Muscle of arm (tissue), 14 donors: ENCODE measurements at places on chromosomes 7 and 10.

DNA sequence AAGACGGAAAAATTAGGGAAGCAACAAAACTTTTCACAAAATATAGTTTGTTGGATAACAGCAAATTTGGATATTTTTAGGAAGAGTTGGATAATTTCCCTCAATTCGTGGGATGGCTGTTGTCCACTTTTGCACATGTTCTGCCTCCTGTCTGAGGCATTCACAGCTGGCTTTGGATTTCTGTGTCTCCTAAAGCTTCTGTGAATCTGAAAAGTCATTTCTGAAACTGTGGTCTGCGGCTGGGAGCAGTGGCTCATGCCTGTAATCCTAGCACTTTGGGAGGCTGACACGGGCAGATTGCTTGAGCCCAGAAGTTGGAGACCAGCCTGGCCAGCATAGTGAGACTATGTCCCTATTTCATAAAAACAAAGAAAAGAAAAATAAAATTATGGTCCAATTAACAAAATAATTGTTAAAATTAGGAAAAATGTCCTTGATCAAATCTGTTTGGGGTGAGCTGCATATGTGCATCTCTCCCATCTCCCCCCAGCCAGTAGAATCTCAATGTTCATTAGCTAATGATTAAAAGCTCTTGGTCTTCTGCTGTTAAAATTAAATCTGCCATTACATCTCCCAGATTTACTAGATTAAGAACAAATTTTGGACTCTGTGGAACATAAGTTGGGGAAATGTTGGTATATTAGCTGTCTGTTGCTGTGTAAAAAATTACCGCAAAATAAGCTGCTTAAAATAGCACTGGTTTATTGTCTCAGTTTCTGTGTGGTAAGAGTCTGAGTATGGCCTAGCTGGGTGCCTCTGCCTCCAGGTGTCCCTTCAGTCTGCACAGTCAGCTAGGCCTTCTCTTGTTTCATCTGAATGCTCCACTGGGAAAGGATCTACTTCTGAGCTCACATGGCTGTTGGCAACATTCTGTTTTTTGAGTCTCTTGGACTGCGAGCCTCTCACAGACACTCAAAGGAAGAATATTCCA is 332.0 kb upstream of the FZD1 start:
- peak; percentile 54 for DNase-seq

GRCh38 chr7:131328377-131329175 is 900 bp downstream of the MKLN1 start:
- DNase-seq: no peak

DNA sequence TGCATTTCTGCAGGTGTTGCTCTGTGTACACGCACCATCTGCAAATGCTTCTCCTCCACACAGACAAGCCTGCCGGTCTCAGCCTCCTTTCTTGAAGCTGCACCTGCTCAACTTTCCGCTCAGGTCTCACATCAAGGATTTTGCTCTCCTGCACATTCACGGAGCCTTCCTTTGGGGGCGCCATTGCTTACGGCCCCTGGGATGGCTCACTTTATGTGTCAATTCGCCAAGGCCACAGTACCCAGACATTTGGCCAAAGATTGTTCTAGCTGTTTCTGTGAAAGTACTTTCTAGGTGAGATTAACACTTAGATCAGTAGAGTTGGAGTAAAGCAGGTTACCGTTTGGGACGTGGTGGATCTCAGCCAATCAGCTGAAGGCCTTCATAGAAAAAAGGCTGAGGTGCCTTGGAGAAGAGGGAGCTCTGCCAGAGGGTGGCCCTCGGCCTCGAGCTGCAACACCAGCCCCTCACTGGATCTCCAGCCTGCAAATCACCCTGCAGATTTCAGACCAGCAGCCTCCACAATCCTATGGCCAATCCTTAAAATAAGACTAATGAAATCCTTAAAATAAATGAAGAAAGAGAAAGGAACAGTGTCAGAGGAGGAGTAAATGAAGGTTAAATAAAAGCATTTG is 39.9 kb upstream of the PPP2R2D start:
- no peak for DNase-seq

DNA sequence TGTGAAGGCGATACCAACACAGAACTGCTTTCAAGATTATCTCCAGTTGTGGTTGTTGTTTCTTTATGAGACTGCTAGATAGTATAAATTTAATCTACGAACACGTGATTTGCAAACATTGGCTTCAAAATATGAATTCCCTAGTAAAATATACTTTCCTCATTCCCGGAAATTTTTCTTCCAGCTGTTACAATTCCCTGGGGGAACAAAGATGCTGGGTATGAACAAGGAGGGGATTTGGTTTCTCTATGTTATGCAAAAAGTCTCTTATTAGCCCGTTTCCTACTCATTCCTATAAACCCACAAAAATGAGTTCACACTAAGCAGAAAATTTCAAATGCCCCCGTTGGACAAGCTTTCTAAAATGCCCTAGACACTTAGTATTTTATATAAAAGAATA is 928.3 kb downstream of the CNTNAP2 start:
- no peak for DNase-seq

DNA sequence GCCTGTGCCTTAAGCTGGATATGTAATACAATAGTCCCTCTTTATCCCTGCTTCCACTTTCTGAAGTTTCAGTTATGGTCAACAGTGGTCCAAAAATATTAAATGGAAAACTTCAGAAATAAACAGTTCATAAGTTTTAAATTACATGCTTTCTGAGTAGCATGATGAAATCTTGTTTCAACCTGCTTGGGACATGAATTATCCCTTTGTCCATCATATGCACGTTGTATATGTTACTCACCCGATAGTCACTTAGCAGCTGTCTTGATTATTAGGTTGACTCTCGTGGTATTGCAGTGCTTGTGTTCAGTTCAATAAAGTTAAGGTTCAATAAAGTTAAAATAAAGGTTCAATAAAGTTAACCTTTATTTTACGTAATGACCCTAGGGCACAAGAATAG is 25.5 kb downstream of the C1GALT1 start:
- DNase-seq: no peak

DNA sequence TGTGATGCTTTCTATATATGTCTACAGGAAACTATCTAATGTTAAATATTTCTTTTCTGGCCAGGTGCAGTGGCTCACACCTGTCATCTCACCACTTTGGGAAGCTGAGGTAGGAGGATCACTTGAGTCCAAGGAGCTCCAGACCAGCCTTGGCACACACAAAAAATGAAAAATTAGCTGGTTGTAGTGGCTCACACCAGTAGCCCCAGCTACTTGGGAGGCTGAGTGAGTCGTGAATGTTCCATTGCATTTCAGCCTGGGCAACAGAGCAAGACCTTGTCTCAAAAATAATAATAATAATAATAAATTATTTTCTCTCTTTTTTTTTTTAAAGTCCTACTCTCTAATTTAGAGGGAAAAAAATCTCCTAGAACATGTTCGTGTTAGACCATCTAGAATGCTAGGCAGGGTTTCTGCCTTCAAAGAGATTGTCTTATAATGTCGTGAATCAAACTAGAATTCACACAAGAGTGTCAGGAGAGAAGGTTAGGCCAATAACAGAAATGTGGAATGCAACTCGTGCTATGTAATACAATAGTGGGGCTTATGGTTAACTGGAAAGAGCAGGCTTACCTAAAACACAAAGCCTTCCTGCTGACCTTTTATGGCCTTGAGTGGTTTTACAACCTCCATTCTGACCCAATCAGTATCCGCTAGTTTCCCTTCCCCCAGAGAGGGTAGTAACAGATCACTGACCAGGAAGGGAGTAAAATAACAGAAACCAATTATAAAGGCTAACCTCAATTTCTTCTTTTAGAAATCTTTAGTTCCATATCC is 46.3 kb downstream of the MYOF start:
- peak; percentile 48 for DNase-seq

DNA sequence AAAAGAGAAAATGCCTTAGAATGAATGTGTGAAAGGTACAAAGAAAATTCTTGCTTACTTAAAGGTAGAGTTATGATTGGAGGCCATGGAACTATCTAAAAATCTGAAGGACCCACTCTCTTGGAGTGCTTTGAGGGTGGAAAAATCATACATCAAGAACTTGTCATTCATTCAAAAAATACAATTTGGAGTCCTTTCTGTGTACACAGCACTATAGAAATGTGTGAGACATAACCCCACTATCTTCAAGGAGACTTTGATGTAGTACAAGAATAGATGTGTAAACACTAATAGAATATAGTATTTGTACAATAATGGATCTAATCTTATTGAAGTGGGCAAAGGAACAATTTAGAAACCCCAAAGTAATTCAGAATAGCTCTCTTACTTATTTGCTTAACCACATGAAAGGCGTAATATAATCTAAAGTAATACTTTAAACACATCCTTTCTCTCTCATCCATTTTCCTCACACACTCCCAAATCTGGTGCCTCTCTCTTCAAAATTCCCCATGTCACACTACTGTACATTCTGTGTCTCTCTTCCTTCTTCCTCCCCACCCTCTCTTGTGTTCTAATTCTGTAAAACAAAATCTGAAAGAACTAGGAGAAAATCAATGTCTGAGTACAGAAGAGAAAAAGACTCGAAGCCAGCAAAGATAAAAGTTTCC is 166.7 kb downstream of the DNAJB9 start:
- no peak for DNase-seq

- DNase-seq: no peak
These were observed 74.5 kb downstream of the DGKI start for GRCh38 chr7:137772316-137772715.

- DNase-seq: peak; percentile 20
These were observed 33.5 kb upstream of the SFTPD start for GRCh38 chr10:79982362-79982800.

- DNase-seq: no peak
These were observed 84.5 kb upstream of the RET start for GRCh38 chr10:42992156-42992956.

DNA sequence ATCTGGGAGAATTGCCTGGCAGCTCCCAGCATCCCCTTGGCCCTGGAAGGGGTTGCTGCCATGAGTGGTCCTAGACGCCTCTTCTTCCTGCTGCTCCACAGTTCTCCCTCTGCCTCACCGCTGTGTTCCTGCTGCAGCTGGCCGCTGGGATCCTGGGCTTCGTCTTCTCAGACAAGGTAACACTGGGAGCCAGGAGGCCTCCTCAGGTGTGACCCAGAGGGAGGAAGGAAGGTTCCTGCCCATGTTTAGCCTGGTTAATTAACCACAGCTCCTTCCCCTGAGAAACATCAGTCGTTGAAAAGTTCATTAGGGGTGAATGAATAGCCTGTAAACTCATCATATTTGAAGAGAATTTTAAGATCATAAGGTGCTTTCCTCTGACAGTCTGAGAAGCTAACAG is 18.2 kb downstream of the TSPAN33 start:
- no peak for DNase-seq

DNA sequence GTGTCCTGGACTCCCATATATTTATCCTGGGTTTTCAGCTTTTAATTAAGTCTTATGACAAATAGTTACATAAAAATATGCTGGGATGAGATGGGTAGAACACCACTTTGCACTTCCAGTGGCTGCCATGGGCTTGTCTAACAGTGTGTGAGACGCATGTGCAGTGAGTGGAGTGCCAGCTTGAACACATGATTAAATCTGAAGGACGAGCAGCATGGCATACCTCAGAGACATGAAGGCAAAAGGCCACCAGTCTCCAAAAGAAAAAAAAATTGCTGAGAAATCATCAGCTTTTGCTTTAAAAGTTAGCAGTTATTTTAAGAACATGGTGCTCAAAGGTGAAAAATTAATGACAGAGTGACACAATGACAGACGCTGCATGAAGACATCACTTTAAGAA is 139.0 kb upstream of the ADCY1 start:
- DNase-seq: no peak

- no peak for DNase-seq
These were observed 314.9 kb upstream of the SEMA3A start for GRCh38 chr7:84509522-84509921.

GRCh38 chr7:29033584-29033983 is 75.5 kb upstream of the TRIL start:
- DNase-seq: no peak

DNA sequence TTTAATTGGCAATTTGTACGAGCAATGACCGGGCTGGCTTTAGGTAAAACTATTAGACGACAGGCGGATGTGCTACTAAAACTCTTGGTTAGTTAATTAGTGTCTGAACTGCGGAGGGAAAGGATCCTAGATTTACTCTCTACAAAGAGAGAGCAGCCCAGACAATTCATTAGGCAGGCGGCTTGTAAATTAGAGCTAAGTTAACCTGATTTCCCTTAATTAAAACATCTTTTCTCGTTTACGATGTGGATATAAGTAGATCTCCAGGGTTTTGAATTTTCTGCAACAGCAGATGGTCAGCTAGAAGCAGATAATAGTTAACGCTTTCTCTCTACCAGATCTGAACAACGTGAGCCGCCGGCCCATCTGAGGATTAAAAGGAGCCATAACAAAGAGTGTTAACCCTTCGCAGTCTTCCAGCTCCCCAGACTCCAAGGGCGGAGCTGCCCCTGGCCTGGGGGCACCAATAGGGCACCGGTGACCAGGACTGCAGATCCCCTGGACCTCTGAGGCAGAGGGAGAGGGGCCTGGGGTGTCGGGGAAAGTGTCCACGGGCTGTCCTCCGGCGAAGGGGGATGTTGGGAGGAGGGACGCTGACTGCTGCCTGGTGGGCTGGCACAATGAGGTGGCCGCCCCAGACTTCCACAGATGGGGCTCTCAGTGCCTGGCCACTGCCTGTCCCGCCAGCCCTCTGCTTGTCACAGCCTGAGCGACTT is 6.3 kb upstream of the UNCX start:
- no peak for DNase-seq

- no peak for DNase-seq
These were observed 38.7 kb upstream of the ANK3 start for GRCh38 chr10:60428387-60428737.

- no peak for DNase-seq
These were observed 23.1 kb upstream of the SRGN start for GRCh38 chr10:69064762-69065328.

DNA sequence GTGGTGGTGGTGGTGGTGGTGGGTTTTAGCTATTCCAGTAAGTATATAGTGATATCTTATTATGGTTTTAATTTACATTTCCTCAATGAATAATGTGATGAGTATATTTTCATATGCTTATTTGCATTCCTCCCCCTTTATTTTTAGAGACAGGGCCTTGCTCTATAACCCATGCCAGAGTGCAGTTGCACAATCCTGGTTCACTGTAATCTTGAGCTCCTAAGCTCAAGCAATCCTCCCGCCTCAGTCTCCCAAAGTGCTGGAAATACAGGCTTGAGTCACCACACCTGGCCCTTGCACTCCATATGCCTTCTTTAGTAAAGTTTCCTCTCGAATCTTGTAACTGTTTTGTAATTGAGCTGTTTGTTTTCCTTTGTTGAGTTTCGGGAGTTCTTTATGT is 577.7 kb upstream of the AUTS2 start:
- no peak for DNase-seq

- DNase-seq: no peak
These were observed 383.8 kb upstream of the SORCS1 start for GRCh38 chr10:107548301-107548700.

GRCh38 chr7:158375034-158375433 is 212.6 kb downstream of the PTPRN2 start:
- no peak for DNase-seq

- peak; percentile 68 for DNase-seq
These were observed 169.3 kb upstream of the AKR1E2 start for GRCh38 chr10:4656576-4657194.

DNA sequence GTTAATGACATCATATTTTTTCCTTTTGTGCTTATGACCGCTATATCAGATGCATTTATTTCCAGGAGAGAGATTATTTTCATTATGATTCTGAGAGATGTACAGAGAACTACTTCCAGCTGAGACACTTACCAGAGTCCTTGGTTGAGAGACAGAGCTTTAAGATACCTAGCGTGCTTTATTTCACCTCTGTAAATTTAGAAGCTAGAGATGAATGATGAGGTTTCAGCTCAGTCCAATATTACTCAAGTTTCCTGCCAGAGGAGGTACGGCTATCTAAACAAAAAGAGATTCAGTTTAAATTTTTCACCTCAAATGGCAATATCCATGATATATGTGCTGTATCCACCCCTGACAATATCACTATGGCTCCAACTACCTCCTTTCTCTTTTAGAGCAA is 182.6 kb upstream of the FAM3C start:
- no peak for DNase-seq
